ENCODE measurements at places on chromosomes 11 and 22.

GRCh38 chr11:130429120-130429681 is 792 bp upstream of the ADAMTS8 start:
- DNase-seq: no peak

- no peak for DNase-seq
Measured at GRCh38 chr11:17542249-17542648, 2.0 kb downstream of the USH1C start.

DNA sequence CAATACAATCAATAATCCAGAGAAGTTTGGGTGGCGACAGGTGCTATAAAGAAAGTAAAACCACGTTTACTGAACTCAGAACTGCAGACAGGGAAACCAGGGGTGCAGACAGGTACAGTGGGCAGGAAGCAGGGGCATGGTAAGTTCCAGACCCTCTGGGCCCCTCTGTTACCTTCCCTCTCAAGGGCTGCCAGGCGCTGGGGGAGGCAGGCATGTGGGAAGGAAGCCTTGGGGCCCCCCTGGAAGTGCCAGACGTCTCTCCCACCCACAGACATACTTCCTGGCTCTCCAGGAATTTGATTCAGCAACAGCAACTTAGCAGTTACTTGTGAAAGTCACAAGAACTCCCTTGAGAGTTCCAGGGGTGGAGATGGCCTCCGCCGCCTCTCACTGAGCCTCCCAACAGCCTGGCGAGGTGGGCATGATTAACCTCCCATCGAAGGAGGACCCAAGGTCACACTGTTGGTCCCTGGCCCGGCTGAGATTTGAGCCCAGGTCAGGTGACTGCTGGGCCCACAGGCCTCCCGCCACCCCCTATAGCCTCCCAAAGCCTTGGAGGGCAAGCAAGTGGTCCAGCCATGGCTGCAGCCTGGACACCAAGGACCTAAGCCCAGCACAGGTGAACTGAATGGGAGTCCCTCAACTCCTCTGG is 14.1 kb upstream of the TSKU start:
- no peak for DNase-seq

DNA sequence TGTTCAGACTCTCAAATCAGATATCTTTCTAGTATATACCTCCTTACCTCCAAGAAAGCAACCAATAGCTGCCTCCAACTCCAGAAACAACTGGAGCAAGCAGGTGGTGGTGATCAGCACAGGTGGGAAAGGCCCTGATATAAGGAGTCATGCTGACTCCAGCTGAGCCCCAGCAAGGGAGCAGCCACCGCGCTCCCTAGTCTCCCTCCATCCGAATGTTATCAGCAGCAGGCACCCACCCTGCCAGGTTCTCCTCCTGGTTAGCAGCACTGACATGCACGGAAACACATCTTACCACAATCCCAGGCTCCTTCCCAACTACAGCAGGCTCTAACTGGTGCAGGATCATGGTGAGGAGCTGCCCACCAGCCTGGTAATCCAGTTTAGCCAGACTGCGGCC is 18.5 kb upstream of the STK33 start:
- no peak for DNase-seq

- no peak for DNase-seq
Measured at GRCh38 chr11:87331273-87331672, 293.5 kb downstream of the TMEM135 start.

GRCh38 chr22:25406510-25407210 is 157.8 kb upstream of the GRK3 start:
- peak; percentile 70 for DNase-seq

DNA sequence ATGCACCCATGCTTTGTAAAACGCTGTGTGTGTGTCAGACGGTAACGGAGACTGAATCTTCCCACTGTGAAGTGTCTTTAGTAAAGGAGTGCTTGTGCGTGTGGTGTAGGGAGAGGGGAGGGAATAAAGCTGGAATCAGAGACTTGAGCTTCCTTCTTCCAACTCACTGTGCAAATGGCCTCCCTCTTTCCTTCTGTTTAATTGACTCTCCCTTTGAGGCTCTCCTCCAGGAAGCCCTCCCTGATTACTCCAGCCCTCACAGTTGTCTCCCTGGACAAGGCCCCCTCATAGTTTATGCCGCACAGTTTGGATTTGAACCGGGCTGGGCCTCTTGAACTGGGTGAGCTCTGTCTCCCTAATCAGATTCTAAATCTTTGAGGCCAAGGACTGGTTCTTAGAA is 23.0 kb upstream of the KCNJ11 start:
- no peak for DNase-seq

- DNase-seq: no peak
Measured at GRCh38 chr22:50176850-50177536, 6.5 kb downstream of the PANX2 start.

GRCh38 chr22:33476206-33476605 is 418.0 kb upstream of the SYN3 start:
- no peak for DNase-seq

GRCh38 chr11:66478729-66479393 is 1.4 kb upstream of the DPP3 start:
- DNase-seq: no peak

DNA sequence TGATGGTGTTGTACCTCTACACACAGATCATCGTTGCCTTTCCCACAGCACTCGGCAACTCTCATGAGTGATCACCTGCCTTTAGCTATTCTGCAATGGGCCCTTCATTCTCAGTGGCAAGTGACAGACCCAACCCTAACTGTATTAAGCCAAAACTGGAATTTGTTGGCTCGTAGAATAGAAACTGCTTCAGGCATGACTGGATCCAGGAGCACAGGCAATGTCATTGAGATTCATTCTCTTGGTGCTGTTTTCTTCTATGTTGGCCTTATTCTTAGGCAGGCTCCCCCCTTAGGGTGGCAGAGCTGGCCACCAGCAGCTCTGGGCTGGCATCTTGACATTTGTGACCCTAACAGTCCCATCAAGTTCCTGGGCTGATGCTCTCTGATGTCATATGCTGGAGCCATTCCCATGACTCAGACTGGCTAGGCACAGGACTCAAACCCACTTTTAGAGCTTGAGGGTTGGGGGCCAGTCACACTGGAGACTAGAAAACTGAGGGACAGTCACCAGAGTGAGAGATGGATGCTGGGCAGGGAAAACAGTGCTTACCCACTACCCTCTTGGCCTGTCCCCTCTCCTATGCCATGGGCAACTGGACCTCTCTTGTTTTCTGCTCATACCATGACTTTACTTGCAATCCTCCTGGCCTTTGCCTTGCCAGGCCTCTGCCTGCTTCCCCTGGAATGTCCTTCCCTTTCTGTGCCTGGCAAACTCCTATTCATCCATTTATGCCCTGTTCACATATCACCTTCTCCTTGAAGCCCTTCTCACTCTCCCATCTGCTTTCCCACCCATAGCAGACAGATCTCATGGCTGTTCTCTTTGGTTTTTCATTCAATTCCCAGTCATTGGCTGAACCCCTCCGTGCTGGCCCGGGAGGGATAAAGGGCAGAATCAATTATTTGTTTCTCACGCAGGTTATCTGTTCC is 7.1 kb upstream of the CDC42EP2 start:
- DNase-seq: no peak

- no peak for DNase-seq
Measured at GRCh38 chr11:107756553-107756952, 44.7 kb upstream of the SLN start.

DNA sequence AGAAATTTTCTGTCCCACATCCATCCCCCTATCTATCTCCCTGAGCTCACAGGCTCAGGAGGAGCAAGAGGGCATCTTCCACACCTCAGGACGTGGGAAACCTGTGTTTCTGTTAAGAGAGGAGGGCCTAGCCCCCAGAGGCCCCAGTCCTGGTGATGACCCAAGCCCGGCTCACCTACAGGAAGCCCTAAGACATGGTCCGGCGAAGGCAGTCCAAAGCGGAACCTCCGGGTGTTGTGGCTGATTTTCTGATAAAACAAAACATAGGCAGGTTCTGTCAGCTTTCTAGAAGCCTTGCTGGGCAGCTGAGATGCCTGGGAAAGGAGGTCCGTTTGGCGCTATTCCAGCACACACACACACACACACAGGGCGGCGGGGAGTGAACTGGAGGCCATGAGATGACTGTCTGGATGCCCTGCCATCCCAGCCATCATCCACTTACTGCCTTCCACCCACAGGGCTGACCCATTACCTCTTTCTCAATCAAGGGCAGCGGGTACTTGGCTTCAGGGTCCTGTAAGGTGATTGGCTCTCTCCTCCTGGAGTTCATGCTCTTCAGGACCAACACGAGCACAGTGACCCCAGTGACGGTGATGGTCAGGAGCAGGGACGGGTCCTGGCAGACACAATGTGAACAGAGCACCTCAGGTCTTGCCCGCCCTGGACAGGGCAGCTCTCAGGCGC is 882 bp downstream of the CYB5R2 start:
- no peak for DNase-seq

DNA sequence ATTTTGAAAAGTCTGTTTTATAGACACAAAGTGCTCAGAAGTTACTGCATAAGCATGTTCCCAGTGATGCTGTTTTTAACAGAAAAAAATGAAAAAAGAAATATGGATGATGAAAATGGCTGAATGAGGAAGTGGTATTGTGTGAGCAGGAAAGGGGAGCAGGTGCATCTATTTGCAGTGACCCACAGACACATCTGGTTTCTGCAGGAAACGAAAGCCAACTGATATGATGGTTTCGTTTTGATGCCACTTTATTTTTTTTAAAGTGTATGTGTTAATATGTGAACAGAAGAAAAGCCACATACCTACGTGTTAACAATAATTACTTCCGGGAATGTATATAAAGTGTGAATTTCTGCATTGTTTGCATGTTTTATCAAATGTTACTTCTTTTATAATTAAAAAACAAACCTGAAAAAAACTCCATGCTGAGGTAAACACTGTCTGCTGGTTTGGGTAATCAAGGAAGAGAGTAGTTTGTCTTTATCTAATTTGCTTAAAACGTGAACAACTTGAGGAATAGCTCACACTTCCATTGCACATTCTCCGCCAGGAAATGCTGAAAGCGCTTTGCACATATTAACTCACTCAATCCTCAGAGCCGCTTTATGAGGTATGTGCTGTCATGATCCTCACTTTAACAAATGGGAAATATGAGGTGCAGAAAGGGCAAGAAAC is 1335.9 kb downstream of the TBC1D22A start:
- DNase-seq: no peak

DNA sequence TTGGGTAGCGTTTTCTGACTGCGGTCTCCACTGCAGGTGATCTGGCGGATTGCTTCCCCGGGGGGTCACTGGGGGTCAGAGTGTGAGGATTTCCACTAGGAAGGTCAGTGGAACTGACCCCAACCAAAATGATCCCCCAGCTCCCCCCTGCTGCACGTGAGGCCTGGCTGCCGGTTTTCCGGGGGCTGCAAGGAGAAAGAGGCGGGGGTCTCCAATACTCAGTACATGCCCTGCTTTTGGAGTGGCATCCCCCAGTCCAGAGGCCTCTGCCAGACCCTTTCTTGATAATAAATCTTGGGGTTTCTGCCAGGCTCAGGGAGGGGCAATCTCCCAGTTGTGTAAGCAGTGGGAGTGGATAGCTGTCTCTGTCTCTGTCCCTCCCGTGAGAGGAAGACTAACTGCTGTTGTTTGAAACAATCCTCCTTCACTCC is 71.5 kb upstream of the RTL6 start:
- no peak for DNase-seq

DNA sequence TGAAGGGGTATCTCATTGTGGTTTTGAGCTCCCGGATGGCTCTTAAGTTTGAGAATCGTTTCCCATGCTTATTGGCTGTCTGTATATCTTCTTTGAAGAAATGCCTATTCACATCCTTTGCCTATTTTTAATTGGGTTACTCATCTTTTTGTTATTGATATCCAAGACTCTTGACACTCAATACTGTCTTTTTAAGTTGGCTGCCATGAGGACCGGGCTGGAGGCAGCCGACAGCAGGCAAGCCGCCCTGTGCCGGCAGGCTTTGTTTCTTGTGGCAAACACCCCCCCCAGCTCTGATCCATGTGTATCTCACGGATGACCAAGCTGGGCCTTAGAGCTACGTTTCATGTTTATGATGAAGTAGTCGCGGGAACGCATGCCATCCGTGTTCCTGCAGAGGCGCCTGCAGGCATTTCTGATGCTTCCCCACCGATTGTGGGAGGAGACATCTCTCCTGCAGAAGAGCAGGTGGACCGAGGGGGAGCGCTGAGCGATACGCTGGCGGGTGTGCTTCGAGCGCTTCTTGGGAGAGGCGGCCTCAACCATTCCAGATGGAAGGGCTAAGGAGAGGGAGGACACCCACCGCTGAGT is 95.8 kb downstream of the TBC1D22A start:
- DNase-seq: no peak

- DNase-seq: no peak
Measured at GRCh38 chr11:8765294-8765693, 82.7 kb downstream of the RPL27A start.

- DNase-seq: peak; percentile 71
Measured at GRCh38 chr11:59053387-59053786, 32.7 kb upstream of the GLYATL1B start.

DNA sequence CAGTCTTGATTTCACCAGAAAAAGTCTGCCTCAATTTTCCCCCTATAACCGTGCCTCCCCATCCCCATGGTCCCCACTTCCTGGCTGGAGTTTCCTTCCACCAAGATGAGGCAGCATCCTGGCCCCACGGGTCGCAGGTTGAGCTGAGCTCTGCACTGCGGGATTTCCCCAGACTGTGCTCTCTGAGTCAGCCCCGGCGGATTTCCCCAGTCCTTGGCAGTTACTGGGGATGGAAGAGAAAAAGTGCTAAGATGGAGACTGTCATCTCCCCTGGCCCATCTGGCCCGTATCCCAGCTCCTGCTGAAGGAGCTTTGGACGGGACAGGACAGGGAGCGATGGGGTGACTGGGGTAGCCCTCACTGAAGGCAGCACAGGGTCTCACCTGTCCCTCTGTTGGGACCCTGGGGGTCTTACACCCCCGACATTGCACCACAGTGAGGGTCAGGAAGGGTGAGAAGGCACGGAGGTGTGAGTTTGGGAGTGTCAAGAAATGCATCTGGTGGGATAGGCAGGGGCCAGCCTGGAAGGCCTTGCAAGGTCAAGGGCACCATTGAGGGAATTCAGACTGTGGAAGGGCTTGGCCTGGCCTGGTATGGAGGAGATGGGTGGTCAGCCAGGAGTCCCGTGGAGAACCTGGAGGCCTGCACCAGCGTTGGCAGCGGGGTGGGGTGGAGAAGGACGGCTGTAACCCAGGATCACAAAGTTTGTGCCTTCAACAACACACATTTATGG is 36.5 kb downstream of the NADSYN1 start:
- no peak for DNase-seq

DNA sequence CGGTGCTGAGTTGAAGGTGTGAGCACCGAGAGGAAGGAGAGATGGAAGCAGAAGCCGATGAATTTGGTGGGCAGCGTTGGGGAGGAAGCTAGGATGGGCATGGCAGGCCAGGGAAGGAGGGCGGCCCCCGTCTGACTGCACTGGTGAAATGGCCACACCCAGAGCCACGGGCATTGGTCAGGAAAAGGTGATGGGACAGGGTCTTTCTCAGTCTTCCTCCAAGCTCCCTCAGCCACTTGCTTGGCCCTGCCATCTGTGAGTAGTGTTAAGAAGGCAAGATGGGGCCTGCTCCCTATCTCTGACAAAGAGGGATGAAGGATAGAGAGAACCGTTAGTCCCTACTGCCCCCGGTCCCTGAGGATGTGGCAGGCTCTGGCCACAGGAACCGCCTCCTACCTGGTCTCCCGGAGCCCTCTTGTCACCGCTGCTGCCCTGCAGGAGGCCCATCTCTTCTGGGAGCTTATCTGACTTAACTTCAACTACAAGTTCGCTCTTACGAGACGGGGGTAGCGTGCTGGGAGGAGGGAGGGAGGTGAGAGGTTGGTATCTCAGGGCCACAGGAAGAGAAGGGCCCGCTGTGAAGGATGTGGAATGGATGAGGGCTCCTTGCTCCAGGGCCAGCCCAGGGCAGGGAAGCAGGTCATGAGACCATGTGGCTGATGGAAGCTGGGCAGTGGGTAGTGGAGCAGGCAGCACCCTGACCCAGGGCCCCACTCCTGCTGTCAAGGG is 6.8 kb downstream of the MCAM start:
- no peak for DNase-seq

GRCh38 chr22:49632199-49633009 is 195.3 kb downstream of the BRD1 start:
- peak; percentile 68 for DNase-seq

Measured in Right ventricle myocardium superior (tissue), 1 donor.